ENCODE measurements at places on chromosomes 7 and 10.

DNA sequence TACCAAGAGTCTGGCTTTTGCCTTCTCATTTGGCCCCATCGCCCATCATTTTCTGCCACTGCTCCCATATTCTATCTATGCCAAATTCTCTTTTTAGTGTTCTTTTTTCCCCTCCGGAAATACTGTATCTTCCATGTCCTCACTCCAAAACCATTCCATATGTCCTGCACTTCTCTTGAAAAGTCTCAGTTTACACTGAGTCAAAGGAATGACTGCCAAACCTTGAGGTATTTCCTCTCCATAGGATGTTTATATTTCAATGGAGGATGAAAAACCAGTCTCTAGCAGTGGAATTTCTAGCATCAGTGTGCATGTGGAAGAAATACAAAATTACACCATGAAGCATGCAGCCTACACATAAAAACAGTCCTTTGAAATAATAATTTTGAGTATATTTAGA lies 121.4 kb upstream of the PHYHIPL start:
- DNase-seq = no peak

GRCh38 chr10:43293677-43294057 lies 26.8 kb upstream of the RASGEF1A start:
- DNase-seq = no peak

DNA sequence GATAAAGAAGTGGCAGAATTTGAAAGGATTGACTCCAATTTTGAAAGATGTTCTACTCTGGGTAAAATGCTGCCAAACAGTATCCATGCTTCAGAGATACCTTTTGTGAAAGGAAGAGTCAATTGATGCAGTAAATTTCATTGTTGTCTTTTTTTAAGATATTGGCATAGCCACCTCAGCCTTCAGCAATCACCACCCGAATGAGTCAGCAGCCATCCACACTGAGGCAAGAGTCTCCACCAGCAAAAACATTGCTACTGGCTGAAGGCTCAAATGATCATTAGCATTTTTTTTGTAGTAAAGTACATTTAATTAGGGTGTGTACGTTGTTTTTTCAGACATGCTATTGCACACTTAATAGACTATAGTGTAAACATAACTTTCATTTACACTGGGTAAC lies 31.7 kb upstream of the CYP26C1 start:
- DNase-seq = no peak

DNA sequence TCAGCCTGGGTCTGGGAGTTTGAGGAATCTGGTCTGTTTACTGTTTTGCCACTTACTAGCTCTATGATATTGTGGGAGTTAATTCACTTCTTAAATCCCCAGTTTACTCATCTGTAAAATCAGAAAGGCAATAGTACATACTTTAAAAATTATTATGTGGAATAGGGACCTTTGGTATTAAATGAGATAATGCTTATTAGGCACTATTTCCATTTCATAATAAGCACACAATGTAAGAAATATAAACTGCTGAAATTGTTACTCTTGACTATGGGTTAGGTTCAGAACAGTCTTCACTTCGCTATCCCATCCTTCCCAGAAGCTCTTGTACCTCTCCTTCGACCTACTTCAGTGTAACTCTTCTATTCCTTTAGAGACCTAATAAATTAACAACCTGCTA lies 47.2 kb downstream of the AGK start:
- DNase-seq = no peak

- no peak for DNase-seq
Observed at GRCh38 chr7:1567049-1567771, 2.6 kb downstream of the PSMG3 start.

DNA sequence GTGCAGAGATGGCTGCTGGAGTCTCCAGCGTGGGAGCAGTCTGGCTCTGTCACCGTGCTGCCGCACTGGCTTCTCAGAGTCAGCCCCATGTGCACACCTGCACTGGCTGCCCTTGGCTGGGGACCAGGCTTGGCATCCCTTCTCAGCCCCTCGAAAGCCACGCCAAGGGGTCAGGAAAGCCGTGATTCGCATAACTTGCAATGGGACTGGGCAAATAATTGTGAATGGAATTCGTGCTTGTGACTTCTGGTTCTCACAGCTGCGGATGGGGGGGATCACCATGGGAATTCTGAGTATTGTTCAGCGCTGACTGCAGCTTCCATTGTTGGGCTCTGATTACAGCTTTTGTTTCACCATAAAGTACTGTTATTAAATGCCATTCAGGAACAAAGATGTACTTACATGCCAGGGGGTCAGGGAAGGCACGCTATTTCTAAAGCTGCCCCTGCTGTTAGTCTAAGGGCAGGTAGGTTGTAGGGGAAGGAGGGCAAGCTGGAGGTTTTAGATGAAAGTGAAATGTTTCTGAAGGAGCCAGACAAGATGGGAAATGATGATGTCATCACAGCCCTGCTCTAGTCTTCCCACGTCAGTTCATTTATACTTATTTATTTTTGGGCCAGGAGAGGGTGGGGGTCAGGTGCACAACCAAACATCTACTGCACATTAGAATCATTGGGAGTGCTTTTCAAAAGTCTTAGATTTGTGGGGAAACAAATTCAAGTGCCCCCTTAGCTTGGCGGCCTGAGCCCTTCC lies 5.8 kb upstream of the PLEKHA1 start:
- DNase-seq = no peak

- no peak for DNase-seq
Observed at GRCh38 chr7:141874787-141875186, 33.5 kb upstream of the PRSS37 start.

GRCh38 chr7:35379481-35379880 lies 125.6 kb upstream of the TBX20 start:
- DNase-seq = no peak

DNA sequence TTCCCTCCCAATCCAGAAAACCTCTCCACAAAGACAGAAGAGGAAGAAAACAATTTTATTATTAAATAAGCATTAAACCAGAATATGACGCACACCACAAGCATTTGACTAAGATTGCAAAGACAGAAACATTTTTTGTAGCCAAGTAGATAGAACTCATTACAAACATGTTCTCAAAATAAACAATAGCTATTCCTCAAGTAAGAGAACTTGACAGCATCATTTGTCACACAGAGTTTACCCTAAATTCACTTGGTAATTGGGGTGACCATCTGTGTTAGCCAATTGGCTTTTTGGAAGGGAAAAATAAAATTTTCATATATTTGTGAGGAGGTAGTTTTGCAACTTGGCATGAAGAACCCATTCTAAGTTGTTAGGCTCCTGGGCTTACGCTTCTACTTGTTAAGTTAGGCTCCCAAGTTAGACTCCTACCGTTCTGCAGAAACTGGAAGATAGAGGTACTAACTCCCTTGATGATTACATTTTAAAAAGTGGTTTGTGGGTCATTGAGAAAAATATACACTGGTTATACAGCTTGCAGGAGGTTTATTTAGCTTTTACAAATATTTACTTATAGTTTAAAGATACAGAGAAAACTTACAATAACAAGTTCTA lies 618.6 kb upstream of the CNTNAP2 start:
- no peak for DNase-seq

DNA sequence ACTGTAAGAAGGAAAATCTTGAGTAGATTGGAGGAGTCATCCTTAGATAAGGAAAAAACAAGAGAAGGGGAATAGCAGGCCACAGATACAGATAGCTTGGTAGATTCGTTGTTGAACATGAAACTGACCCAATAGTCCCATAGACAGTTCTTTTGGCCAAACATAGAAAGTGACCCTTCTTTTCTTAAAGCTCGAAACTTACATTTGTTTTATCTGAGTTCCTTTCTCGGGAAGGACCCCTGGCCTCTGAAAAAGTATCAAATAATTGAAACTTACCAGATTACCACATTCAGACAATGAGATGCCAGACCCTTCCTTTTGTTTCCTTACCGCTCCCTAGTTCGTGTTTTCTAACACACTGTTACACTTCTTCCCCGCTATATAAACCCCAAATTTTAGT lies 72.9 kb downstream of the ZFAND4 start:
- DNase-seq = no peak

DNA sequence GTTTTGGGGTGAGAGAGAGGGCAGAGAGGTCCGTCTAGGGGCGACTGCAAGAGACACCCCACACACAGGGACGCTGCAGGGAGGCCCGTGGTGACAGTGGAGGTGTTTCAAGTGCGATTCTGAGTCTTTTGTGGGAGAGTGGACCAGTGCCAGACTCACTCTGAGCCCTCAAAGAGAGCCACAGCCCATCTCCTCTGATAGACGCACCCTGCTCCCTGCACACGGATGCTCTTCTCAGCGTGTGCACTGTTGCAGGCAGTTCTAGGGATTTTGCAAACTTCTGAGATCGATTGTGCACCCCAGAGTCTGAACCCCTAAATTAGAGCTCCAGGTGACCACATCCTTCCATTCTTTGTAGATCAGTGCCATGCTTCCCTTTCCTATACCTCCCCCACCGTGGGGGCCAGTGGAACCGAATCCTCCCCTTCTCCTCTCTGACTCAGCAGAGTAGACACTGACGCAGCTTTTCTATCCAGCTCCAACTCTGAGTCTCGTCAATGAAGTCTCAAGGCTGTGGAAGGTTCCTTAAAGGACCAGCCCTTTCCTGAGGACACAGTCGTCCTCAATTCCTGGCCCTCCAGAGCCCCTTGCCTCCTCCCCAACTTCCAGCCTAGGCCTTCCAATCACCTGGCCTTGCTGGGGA lies 83.8 kb downstream of the TMEM130 start:
- no peak for DNase-seq

DNA sequence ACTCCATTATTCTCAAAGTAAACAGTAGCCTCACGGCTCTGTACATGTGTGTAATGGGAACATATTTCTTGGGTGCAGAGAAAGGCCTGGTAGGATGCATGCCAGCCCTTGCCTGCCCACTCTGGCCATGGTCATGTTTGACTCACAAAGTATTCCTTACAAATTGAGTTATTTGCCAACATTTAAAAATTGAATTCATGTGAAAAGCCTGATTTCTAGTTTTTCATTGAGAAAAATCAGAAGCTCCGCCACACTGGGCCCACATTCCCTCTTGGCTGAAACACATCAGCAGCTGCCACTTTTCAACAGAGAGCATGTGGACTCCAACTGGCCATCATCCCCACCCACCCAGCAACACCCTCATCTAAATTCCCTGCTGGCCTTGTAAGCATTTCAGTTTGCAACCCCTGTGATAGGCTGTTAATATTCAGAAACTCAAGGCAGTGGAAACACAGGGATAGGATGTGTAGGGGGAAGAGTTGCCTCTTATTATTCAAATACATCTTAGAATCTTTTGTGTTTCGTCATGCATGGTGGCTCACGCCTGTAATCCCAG lies 40.9 kb downstream of the CDH23 start:
- no peak for DNase-seq

GRCh38 chr10:11150231-11150731 lies 132.6 kb downstream of the CELF2 start:
- DNase-seq = no peak

DNA sequence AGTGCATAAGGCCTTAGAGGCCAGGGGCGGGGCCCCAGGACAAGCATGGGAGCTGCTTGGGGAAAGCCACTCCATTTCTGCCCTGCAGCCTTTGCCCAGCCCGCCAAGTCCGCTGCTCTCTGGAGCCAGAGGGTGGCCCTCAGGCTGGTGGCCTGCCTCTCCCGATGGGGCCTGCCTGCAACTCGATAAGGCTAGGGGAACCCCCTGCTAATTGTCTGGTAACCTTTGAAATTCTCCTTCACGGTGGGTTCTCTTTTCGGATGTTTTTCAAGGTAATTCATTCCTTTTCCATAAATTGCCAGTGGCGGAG lies 94.9 kb downstream of the ZMIZ1 start:
- no peak for DNase-seq

DNA sequence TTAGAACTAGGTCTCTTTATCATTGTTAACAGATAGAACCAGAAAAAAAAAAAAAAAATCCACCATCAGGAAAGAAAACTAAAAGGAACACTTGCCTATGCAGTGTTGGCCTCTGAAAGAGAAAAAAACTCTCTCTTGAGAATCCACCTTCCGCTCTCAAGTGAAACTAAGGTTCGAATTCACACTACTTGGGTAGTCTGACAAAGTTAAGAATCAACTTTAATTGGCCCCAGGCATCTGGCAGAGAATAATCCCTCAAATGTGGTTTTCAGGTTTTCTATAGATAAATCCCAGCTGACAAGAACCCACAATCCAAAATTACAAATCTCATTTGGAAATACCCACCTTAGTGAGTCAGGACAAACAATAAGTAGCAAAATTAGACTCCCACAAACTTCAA lies 199.7 kb upstream of the LRRN3 start:
- DNase-seq = no peak

DNA sequence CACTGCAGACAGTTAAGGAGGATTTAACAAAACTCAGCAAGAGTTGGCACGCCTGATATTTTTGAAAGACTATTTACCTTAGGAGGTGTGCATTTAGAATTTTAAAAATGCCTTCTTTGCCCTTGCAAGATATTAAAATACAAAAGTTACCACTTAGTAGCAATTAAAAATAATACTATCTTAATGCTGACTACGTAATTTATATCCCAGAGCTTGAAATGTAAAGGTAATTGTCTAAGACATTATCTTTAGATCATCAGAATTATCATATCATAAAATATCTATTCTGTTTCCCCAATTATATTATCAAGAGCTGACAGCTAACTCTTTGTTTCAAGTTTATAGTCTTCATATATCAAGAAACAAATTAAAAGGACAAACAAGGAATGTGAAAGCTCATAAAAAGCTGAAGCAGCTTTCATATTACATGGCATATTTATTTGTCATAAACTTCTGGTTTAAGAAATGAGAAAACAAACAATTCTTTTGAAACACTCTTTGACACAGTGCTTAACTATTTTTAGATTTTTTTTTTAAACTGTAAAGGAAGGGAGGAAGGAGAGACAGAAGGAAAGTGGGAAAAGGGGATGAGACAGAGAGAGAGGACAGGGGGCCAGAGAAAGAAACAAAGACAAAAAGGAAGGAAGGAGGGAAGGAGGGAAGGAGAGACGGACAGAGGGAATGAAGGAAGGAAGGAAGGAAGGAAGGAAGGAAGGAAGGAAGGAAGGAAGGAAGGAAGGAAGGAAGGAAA lies 73.5 kb downstream of the RTKN2 start:
- no peak for DNase-seq

GRCh38 chr7:143015926-143016490 lies 10.9 kb downstream of the OR9A2 start:
- no peak for DNase-seq

- no peak for DNase-seq
Observed at GRCh38 chr7:17166824-17167379, 131.6 kb upstream of the AHR start.

DNA sequence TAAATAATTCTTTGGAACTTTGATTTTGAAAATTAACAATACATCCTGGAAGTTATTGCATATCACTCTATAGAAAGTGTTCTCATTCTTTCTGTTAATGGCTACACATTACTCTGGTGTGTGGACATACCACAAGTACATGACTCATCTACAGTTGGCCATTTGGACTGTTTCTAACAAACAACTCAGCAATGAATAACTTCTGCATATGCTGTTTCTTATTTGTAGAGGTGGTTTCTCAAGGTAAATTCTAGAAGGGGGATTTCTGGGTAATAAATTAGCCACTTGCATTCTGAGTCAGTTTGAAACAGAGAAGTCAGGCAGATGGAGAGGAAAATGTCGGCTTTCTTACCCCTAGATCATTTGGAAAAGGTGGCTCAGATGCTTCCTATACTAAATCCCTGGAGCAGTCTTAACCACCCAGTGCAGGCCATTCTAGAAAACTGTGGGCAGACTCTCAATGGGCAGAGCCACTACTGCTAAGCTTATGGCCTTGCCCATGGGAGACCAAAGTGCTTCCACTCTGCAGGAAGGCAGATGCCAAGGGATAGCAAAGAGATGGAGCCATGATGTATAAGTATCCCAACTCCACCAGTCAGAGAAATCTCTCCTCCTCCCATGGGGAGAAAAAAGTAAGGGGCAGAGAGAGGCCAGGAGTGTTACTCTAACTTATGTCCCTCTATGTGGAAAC lies 194.0 kb upstream of the PLPP4 start:
- DNase-seq = peak; percentile 11

GRCh38 chr7:51067757-51068156 lies 248.9 kb downstream of the COBL start:
- DNase-seq = no peak

Data from GM06990 (cell line).